ENCODE measurements at places on chromosomes 3 and 15.

DNA sequence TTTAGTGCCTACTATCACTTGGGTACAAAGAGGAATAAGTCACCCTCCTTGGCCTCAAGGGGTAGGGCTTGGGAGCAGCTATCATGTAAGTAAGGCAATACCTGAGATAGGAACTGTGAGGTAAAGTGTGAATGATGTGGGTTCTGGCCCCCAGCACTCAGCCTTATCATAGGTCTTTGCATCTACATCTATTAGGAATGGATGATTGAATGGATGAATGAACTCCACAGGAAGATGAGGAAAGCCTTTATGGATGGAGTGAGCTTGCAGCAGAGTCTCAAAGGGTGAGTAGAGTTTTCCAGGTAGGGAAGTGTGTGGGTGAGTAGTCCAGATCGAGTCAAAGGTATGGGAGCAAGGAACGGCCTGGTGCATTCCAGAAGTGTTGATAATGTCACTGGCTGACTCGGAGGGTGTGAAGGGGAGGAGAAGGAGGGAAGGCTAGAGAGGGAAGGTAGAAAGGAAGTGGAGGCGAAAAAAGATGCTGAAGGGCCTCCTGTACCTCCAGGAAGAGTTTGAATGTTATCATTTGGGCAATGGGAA, 13.1 kb upstream of the ABHD2 start:
- DNase-seq: no peak

DNA sequence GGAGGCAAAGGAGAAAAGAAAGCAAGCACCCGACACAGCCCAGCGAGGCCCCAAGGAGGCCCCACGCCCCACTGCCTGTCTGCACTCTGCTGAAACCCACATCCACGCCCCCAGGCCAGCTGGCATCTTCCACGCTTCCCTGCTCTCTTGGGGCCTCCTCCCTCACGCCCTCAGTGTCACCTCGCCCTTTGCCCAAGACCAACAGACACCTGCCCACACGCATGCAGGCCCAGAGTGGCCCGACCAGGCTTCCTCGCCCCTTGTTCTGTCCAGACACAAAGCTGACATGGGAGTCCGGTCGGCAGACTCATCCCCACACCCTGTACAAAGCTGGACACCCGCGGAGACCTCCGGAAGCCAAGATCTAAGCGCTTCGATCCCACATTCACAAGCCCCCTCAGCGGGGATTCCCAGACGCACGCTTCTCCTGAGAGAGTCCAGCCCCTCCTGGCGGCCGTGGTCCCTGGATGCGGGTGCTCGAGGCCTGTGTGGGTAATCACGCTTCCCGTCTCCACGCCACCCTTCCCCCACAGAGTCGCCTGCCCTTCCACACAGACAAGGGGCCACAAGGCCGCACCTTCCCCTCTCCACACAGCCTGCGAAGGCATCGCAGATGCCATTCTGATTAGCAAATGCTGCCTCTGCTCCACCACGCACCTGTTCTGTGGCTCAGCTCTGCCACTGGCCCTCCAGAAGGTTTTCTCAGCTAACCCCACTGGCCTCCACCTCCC, 176.6 kb downstream of the XXYLT1 start:
- DNase-seq: no peak

DNA sequence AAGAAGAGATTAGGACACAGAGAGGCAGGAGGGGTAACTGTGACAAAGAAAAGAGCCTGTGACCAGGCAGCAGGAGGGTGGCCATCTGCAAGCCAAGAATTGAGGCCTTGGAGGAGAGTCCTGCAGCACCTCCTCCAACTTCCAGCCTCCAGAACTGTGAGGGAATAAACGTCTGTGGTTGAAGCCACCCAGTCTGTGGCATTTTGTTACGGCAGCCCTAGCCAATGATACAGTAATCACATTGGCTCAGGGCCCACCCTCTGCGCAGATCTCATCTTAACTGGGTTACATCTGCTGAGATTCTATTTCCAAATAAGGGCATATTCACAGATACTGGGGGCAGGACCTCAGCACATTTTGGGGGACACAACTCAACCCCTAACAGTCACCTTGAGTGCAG, 11.3 kb downstream of the SELENOS start:
- no peak for DNase-seq

GRCh38 chr15:67025719-67026609, 39.4 kb upstream of the SMAD3 start:
- DNase-seq: peak; percentile 71

DNA sequence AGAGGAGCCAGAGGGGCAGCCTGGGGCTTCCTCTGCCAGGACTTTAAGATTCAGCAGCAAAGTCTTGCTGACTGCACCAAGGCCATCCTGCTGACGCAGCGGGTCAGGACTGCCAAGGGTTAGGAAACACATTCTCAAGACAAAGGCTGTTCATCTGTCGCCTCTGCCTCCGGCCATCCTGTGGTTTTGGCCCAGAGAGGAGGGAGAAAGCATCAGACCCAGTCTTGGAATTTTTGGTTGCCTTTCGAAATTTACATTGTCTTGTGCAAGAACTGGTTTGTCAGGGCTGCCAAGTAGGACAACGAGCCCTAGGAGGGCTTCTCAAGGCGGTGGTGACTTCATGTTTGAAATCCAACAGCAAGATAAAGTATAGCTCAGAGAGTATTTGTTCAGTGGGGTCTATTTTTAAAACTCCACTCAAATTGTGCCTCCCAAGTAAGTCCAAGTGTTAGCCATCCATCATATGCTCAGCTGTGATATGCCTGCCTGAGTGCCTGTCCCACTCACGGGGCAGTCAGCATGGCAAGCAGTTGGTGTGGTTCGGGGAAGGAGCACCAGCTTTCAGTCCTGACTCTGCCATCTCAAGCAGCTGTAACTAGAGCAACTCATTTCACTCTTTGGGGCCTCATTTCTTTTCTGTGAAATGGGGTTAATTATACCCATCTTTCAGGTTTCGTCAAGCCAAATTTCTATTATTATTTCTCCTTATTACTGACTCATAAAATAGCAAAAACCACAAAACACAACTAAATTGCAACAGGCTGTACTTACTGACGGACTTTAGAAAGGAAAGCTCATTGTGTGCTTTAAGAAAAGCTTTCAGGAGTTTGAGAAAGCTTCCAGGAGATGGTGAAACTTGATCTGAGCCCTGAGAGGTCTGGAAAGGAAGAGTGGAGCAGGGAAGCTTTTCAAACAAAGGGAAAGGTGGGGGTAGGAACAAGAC, 42.4 kb upstream of the RHO start:
- DNase-seq: peak; percentile 82

DNA sequence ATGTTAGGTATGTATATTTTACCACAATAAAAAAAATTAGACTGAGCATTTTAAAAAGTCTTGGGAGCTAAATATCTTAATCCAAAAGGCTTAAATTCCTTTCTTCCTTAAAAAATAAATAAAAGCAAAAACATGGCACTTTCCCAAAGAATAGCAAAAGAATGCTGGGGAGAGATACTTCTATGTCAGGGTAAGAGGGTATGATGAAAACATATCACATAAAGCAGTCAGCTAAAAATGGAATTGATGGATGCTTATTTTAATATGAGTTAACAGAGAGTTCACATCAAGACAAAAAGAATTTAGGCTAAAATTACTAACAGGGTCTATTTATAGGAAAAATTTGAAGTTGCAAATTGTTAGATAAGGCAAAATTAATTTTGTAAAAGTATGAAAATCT, 141.0 kb downstream of the MYLK start:
- DNase-seq: no peak

DNA sequence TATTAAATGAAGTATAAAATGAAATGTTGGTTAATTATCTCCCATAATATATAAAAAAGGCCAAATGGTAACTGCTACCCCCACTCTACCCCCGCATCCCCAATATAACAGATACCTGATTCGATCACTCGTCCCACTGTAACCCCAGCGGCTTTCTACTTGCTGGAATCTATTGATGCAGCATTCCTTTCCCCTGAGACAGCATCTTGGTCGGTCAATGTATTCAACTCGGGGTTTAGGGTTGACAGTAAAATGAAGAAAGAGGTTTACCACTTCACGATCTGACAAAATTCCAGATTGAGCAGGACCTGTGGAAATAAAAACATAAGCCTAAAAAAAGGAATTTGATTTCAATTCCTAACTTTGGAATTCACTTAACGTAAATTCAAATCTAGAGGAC, 18.6 kb upstream of the C15orf40 start:
- no peak for DNase-seq

- DNase-seq: no peak
These were observed 898.7 kb downstream of the NSUN3 start for GRCh38 chr3:94961423-94962100.
